Right lobe of liver (tissue), 6 donors: ENCODE measurements at places on chromosomes 7 and 10. TPM values are rescaled to one million over a fixed set of nuclear protein-coding genes. Genes with fewer than 3 reads are reported as not detected.
A peak's percentile ranks its signal among the peaks of the same experiment; 100 is the strongest.

MKX gene
- total RNA-seq = 2.1 TPM

CFAP46 gene
- 0.16 TPM for total RNA-seq

FANK1 gene
- total RNA-seq = 0.18 TPM

DPP6 gene
- total RNA-seq = not detected

SPAM1 gene
- not detected for total RNA-seq

CARD11 gene
- total RNA-seq = 0.58 TPM

ADRA2A gene
- total RNA-seq = 0.65 TPM

ERVW-1 gene
- total RNA-seq = not detected

EBLN1 gene
- not detected for total RNA-seq

SVOPL gene
- not detected for total RNA-seq

CFAP58 gene
- not detected for total RNA-seq

CALCR gene
- total RNA-seq = not detected

AKR1C2 gene
- 287 TPM for total RNA-seq

SPOCK2 gene
- total RNA-seq = 1.3 TPM

AS3MT gene
- total RNA-seq = 14.9 TPM

DNA sequence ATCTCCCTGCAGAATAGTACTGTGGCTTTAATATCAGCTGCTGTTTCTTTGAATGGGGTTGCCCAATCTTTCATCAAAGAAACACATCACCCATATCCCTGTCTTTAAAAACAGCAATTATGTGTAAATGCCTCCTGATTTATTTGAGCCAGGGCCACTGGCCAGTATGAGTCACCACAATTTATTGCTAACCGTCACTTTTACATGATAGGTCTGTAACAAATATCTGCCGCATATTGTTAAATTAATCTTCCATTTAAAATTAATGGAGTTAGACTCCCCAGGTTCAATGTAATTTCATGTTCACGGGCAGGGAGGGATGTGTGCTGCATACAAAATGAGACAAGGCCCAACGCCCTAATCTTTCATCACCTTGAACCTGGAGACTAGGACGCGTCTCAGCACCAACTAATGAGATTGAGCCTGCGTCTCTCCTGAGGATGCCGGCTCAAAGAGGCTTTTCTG is 673.4 kb downstream of the AUTS2 start:
- no peak for DNase-seq

DNA sequence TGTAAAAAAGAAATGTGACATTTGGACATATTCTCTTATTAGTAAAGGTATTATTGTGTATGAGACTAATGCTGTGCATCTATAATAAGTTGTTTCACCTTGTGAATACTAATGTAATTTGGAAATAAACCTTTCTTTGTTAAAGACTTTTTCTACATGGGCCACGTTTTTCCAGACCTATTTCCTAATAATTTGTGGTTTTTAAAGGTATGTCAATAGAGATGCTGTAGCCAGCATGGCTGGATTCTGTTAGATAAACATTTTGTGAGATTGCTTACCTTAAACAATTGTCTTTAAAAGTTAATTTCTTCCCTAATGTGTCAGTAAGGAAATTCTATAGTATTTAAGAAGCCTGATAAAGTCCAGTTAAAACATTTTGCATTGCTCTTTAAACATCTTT is 56.0 kb downstream of the KAT6B start:
- no peak for DNase-seq

GRCh38 chr7:12235970-12236369 is 24.9 kb downstream of the TMEM106B start:
- no peak for DNase-seq

- peak; percentile 73 for DNase-seq
Measured at GRCh38 chr7:128217030-128217805, 23.9 kb upstream of the LEP start.

DNA sequence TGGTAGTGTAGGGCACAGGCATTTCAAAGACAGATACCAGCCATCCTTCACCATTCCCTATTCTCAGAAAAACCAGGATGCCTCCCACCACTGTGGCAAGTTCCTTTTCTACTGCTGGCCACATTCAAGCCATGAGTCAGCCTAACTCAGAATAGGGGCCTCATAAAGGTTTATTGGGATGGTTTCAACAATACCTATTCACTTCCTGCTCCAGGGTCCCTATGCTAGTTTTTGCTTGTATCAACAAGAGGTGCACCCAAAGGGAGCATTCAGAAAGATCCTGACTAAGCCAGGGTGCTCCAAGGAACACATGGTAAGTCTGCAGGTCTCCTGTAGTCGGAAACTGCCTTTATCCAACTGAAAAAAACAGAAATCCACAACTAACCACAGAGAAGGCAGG is 76.9 kb upstream of the EGR2 start:
- DNase-seq = no peak

DNA sequence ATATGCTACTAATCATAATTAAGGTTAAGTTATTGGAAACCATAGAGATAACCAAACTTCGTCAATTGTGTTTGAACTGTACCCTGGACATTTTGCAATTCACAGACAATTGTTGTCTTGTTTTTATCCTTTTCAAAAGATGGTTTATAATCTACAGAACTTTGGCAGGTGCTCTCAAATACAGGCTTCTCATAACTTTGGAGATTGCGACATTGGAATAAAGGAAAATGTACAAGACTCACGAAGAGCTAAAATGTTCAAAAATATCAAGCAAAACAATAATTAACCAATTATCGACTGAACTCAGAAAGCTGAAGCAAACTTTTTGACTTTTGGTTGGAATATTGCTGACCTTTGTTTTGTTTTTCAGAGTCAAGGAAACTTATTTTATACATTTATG is 88.4 kb upstream of the GPR22 start:
- DNase-seq = no peak

- no peak for DNase-seq
Measured at GRCh38 chr10:92291921-92292845, 1.2 kb downstream of the MARCHF5 start.

DNA sequence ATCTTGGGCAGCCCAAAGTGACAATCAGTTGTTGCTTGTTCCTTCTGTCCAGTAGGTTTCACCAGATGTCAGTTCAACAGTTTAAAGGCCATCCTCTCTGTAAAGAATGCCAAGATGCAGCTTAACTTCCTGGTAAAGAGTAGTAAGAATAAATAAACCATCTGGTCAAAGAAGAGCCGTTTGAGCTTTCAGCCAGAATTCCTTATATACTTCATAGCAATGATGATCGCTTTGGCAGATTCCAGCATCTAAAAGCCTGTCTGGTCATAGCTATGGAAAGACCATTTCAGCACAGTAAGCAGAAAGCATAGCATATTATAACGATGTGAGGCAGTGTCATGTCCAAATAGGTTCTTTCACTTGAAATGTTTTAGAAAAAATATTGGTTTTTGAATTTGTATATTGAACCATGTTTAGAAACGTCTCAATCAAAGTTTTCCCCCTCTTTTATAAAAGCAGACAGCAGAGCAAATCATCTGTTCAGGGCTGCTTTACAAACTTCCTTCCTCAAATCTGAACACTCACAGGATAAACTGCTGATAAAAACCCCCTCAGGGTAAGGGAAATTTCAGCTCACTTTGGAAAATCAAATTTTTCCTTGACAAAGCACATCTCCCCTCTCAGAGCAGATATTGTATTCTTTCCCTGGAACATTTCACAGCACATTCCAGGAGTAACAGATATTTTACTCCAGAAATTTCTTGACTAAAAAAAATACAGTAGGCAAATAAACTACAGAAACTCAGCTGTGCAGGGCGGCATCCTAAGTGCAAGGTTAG is 184.1 kb downstream of the NOC3L start:
- no peak for DNase-seq

- peak; percentile 61 for DNase-seq
Measured at GRCh38 chr10:44963772-44964633, 4.4 kb downstream of the RASSF4 start.

GRCh38 chr10:17652585-17652984 is 8.6 kb downstream of the STAM start:
- DNase-seq = no peak

DNA sequence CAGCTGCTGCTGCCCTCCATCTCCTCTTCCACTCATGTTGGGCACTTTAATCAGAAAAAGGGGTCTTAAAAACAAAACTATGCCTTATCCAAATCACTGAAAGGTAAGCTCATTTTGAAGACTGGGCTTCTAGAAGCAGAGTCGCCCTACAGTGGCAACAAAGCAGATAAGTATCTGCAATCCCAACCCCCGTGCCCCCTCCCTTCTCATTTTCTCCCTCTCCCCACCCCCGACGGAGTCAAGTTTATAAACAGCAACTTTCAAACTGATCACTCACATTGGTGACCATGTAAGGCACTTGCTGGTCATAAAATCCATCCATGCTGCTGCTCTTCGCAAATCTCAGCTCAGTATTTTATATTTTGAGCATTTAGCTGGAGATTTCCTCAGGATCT is 738 bp downstream of the ETV1 start:
- no peak for DNase-seq

- no peak for DNase-seq
Measured at GRCh38 chr10:22042557-22043326, 39.2 kb upstream of the DNAJC1 start.

DNA sequence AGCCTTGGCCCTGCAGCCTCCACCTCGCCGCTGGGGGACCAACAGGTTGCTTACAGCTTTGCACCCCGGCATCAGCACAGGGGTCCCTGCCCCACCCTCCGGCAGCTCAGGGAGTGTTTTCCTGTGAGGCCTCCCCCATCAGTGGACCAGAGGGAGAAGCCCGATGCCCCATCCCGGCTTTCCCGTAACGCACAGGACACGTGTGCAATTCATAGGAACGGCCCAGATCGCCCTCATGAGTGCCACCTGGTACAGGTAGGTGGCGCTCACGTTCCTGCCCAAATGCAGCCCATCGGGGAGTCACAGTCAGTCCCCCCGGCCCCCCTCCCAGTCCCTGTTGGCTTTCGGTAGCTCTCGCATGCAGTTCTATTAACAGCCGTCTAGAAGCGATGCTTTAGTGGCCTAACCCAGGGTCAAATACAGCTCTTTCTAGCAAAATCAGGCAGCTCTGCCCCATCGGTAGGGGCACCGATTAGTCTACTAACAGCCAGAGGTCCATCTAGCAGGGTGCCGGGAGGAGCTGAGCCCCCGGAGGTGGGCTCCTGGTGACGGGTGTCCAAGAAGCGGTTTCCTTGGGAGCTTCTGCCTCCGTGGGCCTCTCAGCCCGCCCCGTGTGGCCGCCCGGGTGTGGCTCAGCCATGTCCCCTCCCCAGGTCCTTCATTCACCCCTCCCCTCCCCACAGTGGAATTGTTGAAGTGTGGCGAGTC is 48.4 kb upstream of the GTF2IRD1 start:
- DNase-seq = no peak

DNA sequence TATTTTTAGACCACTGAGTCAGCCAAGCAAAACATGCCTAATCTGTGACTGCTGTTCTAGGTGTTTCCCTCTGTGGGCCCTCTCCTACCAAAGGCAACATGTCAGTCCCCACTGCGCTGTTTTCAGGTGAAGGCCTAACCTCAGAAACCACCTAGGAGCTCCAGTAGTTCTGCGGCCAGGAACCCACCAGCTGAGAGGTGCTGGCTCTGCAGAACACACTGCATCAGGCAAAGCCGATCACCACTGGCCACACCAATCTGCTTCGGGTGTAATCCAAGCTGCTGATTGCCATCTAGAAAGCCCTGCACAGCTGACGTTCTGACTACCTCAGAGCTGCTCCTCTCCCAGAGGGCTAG is 14.9 kb downstream of the CAMK2G start:
- DNase-seq = no peak

DNA sequence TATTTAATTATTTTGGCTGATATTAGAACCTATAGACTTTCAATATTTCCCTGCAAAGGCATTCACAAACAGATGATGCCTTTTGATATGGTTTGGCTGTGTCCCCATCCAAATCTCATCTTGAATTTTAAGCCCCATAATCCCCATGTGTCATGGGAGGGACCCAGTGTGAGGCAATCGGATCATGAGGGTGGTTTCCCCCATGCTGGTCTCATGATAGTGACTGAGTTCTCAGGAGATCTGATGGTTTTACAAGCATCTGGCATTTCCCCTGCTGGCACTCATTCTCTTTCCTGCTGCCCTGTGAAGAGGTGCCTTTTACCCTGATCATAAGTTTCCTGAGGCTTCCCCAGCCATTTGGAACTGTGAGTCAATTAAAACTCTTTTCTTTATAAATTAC is 9.3 kb upstream of the PNLIPRP3 start:
- DNase-seq = no peak

DNA sequence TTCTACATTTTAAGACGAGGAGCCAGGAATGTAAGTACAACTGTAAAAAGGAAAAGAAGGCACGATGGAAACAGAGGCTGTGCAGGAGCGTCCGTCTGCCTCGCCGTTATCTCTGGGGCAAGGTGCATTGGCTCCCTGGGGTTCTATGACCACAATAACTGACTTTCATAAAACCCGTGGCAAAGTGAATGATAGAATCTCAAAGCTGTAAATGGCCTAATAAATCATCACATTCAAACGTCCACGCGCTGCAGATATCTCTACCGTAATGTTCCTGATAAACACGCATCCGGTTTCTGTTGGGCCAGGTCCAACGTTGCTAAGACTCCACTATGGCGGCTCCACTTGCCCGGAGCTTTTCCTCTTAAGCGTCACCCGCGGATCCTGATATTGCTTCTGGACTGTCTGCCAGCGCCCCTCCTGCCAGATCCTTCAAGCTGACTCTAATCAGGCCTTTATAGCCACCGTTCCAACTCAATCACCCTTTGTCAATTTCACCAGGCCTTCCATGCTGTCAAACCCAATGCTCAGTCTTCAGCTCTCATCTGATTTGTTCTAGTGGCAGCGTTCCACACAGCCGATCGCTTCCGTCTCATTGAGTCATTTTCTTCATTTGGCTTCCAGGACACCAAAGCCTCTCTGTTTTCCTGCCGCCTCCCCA is 265.6 kb upstream of the FOXK1 start:
- DNase-seq = no peak

- no peak for DNase-seq
Measured at GRCh38 chr10:96496281-96496925, 17.3 kb downstream of the TLL2 start.

DNA sequence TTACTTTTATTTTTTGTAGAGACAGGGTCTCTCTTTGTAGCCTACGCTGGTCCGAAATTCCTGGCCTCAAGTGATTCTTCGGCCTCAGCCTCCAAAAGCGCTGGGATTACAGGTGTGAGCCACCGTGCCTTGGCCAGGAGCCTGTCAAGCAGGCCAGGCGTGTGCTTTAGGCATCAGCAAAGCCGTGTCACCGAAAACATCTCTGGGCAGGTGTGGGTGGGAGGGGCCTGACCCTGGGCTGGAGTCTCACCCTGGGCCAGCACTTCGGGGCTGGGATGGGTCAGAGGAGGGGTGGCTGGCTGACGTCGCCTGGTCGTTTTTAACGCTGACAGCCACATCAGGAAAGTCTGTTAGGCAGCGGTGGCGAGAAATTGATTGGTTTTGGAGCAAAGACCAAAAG is 80.9 kb downstream of the UNCX start:
- DNase-seq = peak; percentile 13

DNA sequence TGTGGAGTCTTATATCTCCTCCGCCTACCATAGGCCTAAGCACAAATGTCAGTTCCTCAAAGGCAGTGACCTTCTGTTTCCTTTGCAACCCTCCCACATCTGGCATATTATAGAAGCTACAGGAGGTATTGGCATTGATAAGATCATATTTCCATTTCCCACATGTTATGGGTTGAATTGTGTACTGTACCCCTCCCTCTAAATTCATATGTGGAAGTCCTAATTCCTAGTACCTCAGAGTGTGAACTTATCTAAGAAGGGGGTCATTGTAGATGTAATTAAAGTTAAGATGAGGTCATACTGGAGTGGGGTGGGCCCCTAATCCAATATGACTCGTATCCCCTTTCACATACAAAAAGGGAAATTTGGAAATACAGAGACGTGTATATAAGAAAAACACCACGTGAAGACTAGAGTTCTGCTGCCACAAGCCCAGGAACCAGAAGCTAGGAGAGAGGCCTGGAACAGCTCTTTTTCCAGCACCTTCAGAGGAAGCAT is 6.1 kb upstream of the LAMB4 start:
- DNase-seq = no peak

GRCh38 chr10:15182540-15183207 is 14.2 kb upstream of the NMT2 start:
- no peak for DNase-seq
